ENCODE measurements at places on chromosomes 3 and 15. TPM values are rescaled to one million over a fixed set of nuclear protein-coding genes. Genes with fewer than 3 reads are reported as not detected.

ENTPD3 gene
- 1.7 TPM for total RNA-seq

AADACL2 gene
- total RNA-seq, result not detected

C3orf49 gene
- total RNA-seq, result not detected

CYP8B1 gene
- not detected for total RNA-seq

RHOV gene
- 1.8 TPM for total RNA-seq

SI gene
- not detected for total RNA-seq

DZIP1L gene
- 3.3 TPM for total RNA-seq

GOLGA8Q gene
- not detected for total RNA-seq

TLE3 gene
- 89.2 TPM for total RNA-seq

WDR93 gene
- not detected for total RNA-seq

CLK3 gene
- total RNA-seq, result 99.7 TPM

ITIH3 gene
- total RNA-seq, result not detected

LRRC31 gene
- not detected for total RNA-seq

NPAP1 gene
- total RNA-seq, result 0.07 TPM

TERC gene
- 6.4 TPM for total RNA-seq

POMGNT2 gene
- 31.1 TPM for total RNA-seq

BBS4 gene
- total RNA-seq, result 17.7 TPM

CFAP91 gene
- total RNA-seq, result 0.59 TPM

SENP8 gene
- total RNA-seq, result 6.3 TPM

IGSF10 gene
- total RNA-seq, result 0.05 TPM

SIDT1 gene
- not detected for total RNA-seq

CYP11A1 gene
- not detected for total RNA-seq

MCF2L2 gene
- 18.1 TPM for total RNA-seq

NR2F2 gene
- 1.9 TPM for total RNA-seq

GOLGA8B gene
- 161 TPM for total RNA-seq

TMEM158 gene
- total RNA-seq, result 7.8 TPM
